T-helper 17 cell (primary cell): ENCODE measurements at places on chromosomes 3 and 15. TPM values are rescaled to one million over a fixed set of nuclear protein-coding genes. Genes with fewer than 3 reads are reported as not detected.
A peak's percentile ranks its signal among the peaks of the same experiment; 100 is the strongest.

- DNase-seq, result no peak
Measured at GRCh38 chr3:65978116-65978515, 60.6 kb downstream of the MAGI1 start.

DNA sequence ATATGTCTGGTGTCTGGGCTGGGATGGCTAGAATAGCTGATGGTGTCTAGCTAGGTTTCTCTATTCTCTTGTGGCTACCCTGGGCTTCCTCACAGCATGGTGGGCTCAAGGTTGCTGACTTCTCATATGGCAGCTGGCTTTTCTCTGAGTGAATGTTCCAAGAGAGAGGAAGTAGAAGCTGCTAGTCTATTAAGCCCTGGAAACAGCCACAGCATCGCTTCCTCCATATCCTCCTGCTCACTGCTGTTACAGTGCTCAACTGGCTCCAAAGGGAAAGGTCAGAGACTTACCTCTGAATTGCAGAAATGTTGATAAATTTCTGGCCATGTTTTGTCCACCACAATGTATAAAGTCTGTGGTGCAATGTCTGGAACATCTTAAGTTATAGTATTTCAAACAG is 299.9 kb upstream of the ADAMTS9 start:
- no peak for DNase-seq

GRCh38 chr3:139325551-139325950 is 18.3 kb upstream of the MRPS22 start:
- no peak for DNase-seq

DNA sequence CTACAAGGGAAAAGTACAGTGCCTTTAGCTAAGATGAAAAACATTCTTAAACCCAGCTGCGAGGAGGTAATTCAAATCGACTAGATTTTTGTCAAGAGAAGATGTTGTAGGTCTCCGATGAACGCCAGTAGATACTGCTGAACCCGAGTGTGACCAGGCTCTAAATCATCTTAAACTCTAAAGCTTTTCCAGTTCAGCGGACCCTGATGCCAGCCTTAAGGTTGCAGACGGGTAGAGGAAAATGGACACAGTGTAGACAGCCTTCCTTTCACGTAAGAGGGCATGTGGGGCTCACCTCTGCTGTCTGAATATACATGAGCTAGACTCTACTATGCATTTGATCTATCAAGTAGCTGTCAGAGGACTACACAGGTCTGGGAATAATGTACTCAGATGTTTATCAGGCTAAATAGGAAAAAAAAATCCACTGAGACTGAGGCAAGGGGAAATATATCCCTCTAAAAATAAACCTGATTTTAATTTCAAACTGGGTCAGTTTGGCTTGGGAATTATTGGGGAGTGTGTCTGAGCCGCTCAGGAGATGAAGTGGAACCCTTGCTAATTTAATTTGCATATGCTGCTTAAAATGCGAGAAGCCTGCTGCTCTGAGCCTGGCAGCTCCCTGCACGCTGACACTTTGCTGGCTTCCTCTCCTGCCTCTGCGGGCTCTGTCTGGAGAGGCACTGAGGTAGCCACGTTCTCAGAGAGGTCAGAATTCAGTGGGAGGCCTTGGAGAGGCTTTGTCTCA is 151.9 kb downstream of the CADPS start:
- DNase-seq, result no peak

- DNase-seq, result no peak
Measured at GRCh38 chr3:45981346-45982074, 14.1 kb downstream of the FYCO1 start.

- DNase-seq, result no peak
Measured at GRCh38 chr3:16088496-16088895, 86.0 kb upstream of the GALNT15 start.

- DNase-seq, result no peak
Measured at GRCh38 chr3:123321806-123322205, 120.1 kb downstream of the SEC22A start.

DNA sequence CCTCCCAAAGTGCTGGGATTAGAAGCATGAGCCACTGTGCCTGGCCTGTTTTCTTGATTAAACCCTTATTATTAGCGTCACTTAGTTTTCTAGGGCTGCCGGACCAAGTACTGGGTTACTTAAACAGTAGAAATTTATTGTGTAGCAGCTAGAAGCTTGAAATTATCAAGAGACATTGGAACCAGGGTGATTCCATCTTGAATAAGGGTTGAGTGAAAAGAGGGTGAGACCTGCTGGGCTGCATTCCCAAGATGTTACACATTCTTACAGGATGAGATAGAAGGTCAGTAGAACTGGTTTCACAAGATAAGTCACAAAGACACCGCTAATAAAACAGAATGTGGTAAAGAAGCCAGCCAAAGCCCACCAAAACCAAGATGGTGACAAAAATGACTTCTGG is 18.6 kb upstream of the FSTL1 start:
- DNase-seq, result no peak

GRCh38 chr3:123559040-123559861 is 25.6 kb downstream of the HACD2 start:
- DNase-seq, result no peak

DNA sequence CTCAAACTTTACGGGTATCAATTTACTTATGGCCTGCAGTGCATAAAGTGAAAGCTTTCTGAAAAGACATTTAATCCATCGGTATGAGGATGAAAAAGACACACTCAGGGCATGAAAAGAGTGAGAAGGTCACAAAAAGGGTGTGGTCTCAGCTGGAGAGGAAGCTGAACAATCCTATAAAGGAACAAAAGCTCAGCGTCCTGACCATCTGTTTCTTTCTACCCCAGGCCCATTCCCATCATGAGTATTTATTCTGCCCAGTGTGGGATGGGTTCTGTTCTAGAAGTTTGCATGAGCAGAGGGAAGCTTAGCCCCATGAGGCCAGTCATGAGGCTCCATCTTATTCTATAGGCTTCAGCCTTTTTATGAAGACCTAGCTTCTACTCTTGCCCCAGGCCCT is 144.6 kb downstream of the LPP start:
- DNase-seq, result no peak

- no peak for DNase-seq
Measured at GRCh38 chr15:71547011-71547410, 263.3 kb upstream of the NR2E3 start.

DNA sequence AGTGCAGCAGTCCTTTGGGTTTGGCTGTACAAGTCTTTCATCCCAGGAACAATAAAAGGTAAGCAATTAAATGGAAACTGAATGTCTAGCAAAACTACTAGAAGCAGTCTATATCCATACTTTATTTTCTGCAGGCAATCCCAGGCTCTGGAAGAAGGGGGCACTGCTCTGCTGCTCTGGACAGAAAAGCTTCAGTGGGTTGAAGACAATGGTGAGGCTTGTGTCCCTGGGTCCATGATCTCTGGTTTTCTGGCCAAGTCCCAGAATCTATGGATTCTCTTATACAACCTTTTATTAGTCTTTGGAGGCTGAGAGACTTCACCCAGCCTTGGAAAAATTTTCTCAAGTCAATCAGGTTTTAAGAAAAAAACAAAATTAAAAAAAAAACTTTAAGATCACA is 35.6 kb downstream of the SCAP start:
- DNase-seq, result no peak

DNA sequence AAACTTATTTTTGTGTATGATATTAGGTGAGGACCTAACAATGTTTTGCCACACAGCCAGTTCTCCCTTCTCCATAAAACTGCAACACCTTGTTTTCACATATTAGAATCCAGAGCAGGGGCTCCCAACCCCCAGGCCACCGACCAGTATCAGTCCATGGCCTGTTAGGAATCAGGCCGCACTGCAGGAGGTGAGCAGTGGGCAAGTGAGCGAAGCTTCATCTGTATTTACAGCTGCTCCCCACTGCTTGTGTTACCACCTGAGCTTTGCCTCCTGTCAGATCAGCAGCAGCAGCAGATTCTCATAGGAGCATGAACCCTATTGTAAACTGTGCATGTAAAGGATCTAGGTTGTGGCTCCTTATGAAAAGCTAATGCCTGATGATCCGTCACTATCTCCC is 185.9 kb upstream of the NSMCE3 start:
- no peak for DNase-seq

GRCh38 chr15:70535071-70535954 is 228.0 kb downstream of the UACA start:
- peak; percentile 22 for DNase-seq

GRCh38 chr15:33059184-33059583 is 135.3 kb downstream of the FMN1 start:
- no peak for DNase-seq

DNA sequence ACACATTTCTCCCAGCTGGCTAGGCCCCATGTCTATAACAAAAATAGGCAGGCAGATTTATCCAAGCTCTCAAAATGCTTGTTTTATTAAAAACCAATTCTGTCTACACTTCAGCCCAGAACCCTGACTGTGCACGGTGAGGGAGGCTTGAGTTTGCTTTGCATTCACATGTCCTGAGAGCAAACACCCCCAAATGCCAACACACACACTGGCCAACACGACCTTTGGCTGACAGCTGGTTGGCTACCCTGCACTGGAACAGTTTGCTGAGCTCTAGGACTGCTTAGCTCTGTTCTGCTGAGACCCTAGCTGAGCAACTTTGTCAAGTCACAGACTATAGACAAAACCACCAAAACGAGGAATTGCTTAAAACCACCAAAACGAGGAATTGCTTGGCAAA is 3.6 kb downstream of the STIMATE start:
- DNase-seq, result no peak

GRCh38 chr3:25584011-25584789 is 80.5 kb downstream of the TOP2B start:
- DNase-seq, result no peak

GRCh38 chr3:148923592-148923991 is 58.5 kb downstream of the CPA3 start:
- no peak for DNase-seq

- no peak for DNase-seq
Measured at GRCh38 chr3:43883729-43884396, 193.1 kb downstream of the ABHD5 start.

CP gene
- not detected for total RNA-seq

PRR20G gene
- total RNA-seq, result not detected

CASR gene
- 0.10 TPM for total RNA-seq

NRG4 gene
- not detected for total RNA-seq

ASB14 gene
- not detected for total RNA-seq

GOLGA8T gene
- total RNA-seq, result 0.17 TPM

SLC38A3 gene
- not detected for total RNA-seq
